ENCODE measurements at places on chromosomes 13 and 19. TPM values are rescaled to one million over a fixed set of nuclear protein-coding genes. Genes with fewer than 3 reads are reported as not detected.

SGCG gene
- 1.3 TPM for total RNA-seq

NECTIN2 gene
- total RNA-seq: 40.5 TPM

CCDC169 gene
- total RNA-seq: 4.8 TPM

CEACAM4 gene
- not detected for total RNA-seq

RAB3A gene
- total RNA-seq: 3.2 TPM

ELAVL1 gene
- 28.5 TPM for total RNA-seq

FCGBP gene
- total RNA-seq: 1.1 TPM

PEG3 gene
- 0.16 TPM for total RNA-seq

KIR2DL3 gene
- not detected for total RNA-seq

MRPL57 gene
- total RNA-seq: 17.7 TPM

ZFP14 gene
- total RNA-seq: 6.0 TPM

PHLDB3 gene
- total RNA-seq: 18.4 TPM
